NCI-H526 (cell line): ENCODE measurements at places on chromosomes 1 and 21.

GRCh38 chr1:156006666-156007376 is 13.9 kb downstream of the SSR2 start:
- no peak for DNase-seq

GRCh38 chr1:125086611-125087010 is 3901.8 kb downstream of the SRGAP2C start:
- DNase-seq = no peak

- DNase-seq = no peak
These were observed 238.9 kb upstream of the PRMT6 start for GRCh38 chr1:106817575-106817974.

DNA sequence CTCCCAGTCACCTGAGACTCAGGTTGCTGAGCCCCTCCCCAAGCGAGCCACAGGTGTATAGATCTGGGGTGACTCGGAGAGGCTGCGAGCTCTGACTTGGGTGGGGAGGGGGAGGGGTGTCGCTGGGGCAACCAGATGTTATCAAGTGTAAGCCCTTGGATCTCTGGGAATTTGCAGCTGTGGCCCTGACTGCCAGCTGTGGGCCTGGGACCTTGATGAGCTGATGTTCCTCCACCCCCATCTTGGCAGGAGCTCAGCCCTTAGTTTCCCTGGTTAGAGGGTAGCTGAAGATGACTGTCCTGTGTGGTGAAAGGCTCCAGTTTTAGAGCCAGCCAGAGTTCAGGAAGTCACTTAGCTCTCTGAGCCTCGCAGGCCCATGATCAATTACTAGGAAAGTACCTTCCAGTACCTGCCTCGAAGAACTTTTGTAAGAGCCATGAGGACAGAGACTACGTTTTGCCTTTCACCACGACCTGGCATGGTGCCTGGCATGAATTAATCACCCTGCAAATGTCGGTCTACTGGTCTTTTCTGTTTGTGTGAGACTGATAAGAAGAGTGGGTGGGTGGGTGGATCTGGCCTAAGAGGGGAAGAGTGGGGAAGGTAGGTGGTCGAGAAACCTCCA is 55.8 kb downstream of the YARS1 start:
- no peak for DNase-seq

- no peak for DNase-seq
These were observed 23.2 kb downstream of the MCOLN2 start for GRCh38 chr1:84973498-84974334.

- DNase-seq = peak; percentile 95
These were observed at the start of gene SGIP1 for GRCh38 chr1:66533804-66534740. Gene SGIP1 (plus strand): TSS chr1:66534153. CDS start chr1:66534359, 206 bp downstream.

GRCh38 chr1:170126696-170127095 is 19.1 kb upstream of the NTMT2 start:
- no peak for DNase-seq

GRCh38 chr1:183515002-183515689 is 42.8 kb downstream of the SMG7 start:
- no peak for DNase-seq

GRCh38 chr1:43536196-43536863 is 5.6 kb downstream of the PTPRF start:
- peak; percentile 94 for DNase-seq

GRCh38 chr1:85448358-85448757 is 16.6 kb downstream of the DDAH1 start:
- no peak for DNase-seq

DNA sequence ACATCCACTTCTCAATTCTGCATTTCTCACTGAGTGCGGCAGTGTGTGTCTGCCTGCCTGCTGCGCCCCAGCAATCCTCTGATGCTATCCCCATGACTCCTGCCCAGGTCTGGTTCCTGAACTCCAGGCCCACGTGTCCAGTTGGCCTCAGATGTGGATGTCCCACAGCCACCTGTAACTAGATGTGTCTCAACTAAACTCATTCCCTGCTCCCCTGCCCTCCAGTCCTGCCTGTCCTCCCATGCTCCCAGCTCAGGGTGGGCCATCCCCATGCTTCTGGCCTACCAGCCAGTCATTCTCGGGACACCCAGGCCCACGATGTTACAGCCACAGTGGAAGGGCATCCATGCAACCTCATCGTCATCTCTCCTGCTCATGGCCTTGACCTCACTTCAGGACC is 76.8 kb downstream of the STUM start:
- no peak for DNase-seq

DNA sequence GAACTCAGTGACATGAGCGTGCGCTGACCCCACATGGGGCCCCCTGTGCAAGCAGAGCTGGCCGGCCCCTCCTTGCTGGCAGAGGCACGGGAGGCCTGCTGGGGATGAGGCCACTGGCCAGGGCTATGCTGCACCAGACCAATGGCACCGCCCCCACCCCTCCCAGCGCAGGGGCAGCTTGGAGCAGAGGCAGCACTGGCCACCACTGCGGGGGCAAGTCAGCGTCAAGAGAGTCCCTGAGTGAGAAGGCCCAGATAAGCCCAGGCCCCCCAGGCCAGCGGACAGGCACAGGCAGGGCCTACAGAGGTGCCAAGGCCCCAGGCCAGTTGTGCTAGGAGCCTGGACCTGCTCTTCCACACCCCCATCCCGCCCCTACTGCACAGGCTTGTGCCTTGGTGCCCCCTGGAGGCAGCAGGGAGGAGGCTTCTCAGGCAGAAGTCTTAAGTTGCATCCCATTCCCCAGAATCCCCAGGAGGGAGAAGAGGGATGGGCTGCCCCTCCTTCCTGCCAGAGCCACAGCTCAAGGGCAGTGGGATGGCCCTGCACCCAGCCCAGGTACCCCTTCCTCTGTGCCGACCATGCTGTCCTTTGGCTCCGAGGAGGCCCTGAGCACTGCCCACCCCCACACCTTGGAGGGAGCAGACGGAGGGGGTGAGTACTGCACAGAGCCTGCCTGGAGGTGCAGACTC is 35.8 kb downstream of the EPHX1 start:
- DNase-seq = peak; percentile 71

DNA sequence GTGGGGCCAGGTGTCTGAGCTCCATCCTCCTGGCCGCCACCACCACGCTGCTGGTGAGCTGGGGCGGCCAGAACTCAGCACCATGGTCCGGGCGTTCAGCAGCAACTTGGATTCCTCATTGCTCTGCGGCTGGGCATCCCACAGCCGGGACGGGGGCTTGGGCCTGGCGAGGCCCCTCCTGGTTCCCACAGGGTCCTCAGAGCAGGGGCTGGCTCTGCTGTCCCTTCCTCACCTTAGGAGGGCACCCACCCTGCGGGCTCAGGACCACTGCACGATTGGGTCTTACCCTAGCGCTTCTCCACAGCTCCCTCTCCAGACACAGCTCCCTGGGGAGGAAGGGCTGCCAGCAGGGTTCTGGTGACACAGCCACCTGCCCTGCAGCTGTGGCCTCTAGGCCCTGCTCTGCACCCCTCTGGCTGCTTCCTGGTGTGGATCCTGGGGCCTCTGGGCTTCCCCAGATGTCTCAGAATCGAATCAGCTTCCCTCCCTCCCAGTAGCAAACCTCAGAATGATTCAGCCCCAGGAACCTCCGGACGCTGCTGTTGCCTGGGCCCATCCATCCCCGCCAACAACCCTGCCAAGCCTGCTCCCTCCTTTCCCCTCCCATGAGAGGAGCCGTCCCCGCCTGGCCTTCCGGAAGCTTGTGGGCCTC is 25.0 kb downstream of the CRYAA start:
- no peak for DNase-seq

GRCh38 chr1:11857164-11857851 is 1.4 kb downstream of the NPPB start:
- no peak for DNase-seq

GRCh38 chr1:88204111-88204510 is 480.0 kb upstream of the PKN2 start:
- no peak for DNase-seq

DNA sequence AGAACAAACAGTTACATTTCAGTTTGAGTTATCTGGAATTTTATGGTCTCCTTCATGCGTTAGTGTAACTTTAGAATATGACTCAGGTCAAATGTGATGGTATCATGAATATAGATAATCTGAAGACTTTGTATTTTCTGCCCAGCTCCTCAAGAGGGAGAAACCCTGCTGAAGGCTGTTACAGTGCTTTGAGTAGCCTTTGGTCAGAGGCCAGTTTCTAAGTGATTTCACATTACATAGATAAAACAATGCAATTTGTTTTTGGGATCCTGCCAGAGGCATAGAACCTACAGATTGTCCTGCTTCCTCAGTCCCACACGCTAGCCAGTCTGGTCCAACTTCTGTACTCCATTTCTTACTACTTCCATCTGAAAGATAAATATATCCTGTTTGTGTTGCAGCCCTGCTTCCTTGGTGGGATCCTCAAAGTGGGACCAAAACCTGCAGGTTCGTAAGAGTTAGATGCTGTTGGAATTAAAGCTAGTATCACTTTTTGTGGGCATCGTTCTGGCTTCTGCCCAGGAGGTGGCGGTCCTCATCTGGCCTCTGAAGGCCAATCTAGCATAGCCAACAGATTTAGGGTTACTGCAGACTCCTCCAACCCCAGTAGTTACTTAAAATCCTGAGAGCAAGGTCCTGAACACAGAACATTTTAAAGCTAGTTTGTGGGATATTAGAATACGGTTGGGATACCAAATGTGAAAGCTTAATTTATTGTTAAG is 645.8 kb upstream of the USP24 start:
- DNase-seq = no peak

- DNase-seq = no peak
These were observed 103.8 kb downstream of the EPHB2 start for GRCh38 chr1:22814176-22815042.

DNA sequence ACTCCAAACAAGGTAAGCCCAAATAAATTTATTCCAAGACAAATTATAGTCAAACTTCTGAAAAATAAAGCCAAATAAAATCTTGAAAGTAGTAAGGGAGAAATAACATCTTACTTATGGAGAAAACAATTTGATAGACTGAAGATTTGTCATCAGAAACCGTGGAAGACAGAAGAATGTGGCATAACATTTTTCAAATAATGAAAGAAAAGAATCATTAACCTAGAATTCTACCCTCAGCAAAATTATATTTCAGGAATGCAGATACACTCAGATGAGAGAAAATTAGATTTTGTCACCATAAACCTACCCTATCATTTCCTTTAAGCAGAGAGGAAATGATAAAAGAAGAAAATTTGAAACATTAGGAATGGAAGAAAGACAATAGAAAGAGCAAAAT is 27.3 kb upstream of the PADI1 start:
- DNase-seq = no peak

DNA sequence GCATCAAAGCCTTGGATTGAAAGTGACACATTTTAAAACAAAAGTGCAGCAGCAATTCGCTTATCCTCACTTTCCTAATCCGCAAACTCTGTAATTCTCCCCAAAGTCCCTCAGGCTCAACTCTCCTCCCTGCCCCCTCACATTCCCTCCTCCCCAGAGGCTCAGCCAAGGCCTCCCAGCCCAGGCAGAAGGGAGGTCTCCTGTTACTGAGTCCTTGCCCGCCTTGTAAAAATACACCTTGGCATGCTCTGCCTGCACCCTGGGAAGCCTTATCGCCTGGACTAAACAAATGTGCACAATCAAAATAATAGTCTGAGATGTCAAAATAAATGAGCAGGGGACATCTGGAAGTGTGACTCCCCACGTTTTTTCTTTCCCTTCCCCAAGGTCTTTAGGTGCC is 109.7 kb downstream of the PLXNA2 start:
- peak; percentile 7 for DNase-seq

DNA sequence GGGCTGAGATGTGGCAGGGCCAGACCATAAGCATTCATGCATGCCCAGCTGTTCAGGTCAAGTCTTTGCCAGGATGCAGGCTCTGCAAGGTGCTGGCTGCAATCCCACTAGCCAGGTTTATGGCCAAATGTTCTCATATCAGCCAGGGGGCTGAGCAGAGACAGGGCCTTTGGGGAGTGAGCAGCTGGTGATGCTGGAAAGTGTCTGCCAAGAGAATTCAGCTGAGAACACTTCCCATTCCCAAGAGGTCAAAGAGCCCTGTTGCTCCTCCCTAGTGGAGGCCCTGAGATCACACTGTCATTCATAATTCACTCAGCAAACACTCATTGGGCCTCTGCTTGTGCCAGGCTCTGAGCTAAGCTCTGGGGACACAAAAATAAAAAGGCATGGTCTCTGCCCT is 150.3 kb downstream of the DMRTA2 start:
- DNase-seq = peak; percentile 2

DNA sequence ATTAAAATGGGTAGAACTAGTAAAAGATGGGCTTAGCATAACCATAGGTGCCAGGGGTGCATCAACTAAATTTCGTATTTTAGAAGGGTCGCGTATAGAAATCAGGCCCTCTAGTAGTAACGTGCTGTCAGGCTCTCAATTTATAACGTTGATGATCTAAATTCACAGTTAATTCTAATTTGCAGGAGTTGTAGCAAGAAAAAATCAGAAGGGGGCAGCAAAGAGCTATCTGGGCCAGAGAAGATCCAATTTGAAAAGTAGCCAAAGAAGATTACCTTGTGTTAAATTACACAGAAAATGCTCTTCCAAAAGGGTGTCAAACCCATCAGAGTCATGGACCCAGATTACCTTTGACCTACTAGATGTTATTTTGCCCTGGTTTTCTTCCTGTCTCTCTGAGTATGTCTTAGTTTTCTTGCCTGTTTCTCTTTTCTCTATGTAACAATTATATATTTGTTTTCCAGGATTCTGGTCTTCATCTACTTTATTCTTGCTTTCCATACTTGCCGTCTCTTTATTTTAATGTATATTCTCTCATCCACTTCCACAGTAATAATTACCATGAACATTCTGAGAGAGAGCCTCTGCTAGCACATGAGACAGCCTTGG is 1030.9 kb downstream of the AMY1C start:
- peak; percentile 31 for DNase-seq

DNA sequence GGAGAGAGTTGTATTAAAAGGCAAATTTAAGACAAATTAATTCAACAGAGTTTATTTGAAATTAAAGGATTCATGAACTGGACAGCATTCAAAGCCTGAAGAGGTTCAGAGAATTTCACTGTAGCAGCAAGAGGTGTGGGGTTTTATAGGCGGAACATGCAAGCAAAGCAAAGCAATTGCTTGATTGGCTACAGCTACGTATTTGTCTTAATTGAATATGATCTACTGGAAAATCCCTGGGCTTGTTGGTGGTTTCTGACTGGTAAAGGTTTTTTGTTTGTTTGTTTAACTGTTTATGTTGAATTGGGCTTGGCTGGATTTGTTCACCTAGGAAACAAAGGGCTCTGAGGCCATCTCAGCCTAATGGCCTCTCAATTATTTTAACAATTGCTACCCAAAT is 61.5 kb downstream of the KCNK1 start:
- no peak for DNase-seq

- DNase-seq = no peak
These were observed 124.7 kb upstream of the KIAA0040 start for GRCh38 chr1:175317309-175317708.

GRCh38 chr1:235326719-235327558 is 1.0 kb downstream of the ARID4B start:
- peak; percentile 43 for DNase-seq

GRCh38 chr1:94672934-94673333 is 131.4 kb upstream of the F3 start:
- DNase-seq = no peak

- DNase-seq = no peak
These were observed 11.9 kb upstream of the CAPN2 start for GRCh38 chr1:223700388-223700918.

- no peak for DNase-seq
These were observed 578.5 kb upstream of the ZP4 start for GRCh38 chr1:238469146-238469631.
